Left lobe of liver (tissue), 2 donors: ENCODE measurements at places on chromosomes 2 and 18. TPM values are rescaled to one million over a fixed set of nuclear protein-coding genes. Genes with fewer than 3 reads are reported as not detected.

The RNF152 gene
- 102 TPM for total RNA-seq

The TET3 gene
- 7.3 TPM for total RNA-seq

The KIAA2012 gene
- 0.30 TPM for total RNA-seq

The DPP4 gene
- 15.2 TPM for total RNA-seq

The TMEM200C gene
- 3.7 TPM for total RNA-seq

The NEU2 gene
- not detected for total RNA-seq

The HOXD12 gene
- not detected for total RNA-seq

The SFT2D3 gene
- 3.7 TPM for total RNA-seq

The UBXN4 gene
- total RNA-seq: 65.8 TPM

The GRB14 gene
- 39.3 TPM for total RNA-seq

The MRPL44 gene
- 22.0 TPM for total RNA-seq

The PTPRM gene
- 34.7 TPM for total RNA-seq

The TBR1 gene
- not detected for total RNA-seq

The PROKR1 gene
- total RNA-seq: 0.05 TPM
